ENCODE measurements at places on chromosomes 7 and 10. TPM values are rescaled to one million over a fixed set of nuclear protein-coding genes. Genes with fewer than 3 reads are reported as not detected.

The FAM20C gene
- total RNA-seq: 1.2 TPM

The PLEKHS1 gene
- 0.90 TPM for total RNA-seq

The DENND2A gene
- 0.12 TPM for total RNA-seq

The THSD7A gene
- 8.6 TPM for total RNA-seq

The TMEM229A gene
- not detected for total RNA-seq

The BLNK gene
- total RNA-seq: 0.66 TPM

DNA sequence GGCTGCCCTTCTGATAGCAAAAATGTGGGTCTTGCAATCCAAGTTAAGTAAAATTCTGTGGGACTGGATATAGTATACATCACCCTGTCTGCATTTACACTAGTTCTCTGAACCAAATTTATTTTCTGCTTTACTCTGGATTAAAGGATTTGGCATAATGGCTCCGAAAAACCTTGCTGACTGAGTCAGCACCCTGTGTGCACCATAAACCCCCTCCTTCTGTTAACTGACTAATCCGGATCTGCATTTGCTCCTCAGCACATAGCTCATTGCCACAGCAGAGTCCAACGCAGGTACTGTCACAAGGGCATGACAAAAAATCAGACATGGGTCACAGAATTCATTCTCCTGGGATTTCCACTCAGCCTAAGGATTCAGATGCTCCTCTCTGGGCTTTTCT lies 1.3 kb downstream of the OR2A5 start:
- H3K36me3 ChIP-seq: no peaks in the 10 kb centered on the region
- H3K4me1 ChIP-seq: no peaks in the 10 kb centered on the region
- no peaks in the 10 kb centered on the region for H3K27me3 ChIP-seq
- no peak overlapping the region for H3K4me3 ChIP-seq
- H3K27ac ChIP-seq: no peak overlapping the region
- DNase-seq: no peak

- no peaks in the 10 kb centered on the region for H3K27me3 ChIP-seq
- no peaks in the 10 kb centered on the region for H3K36me3 ChIP-seq
- no peak overlapping the region for H3K4me3 ChIP-seq
- no peak for DNase-seq
Observed at GRCh38 chr10:21238717-21239116, 286.8 kb downstream of the SKIDA1 start.

DNA sequence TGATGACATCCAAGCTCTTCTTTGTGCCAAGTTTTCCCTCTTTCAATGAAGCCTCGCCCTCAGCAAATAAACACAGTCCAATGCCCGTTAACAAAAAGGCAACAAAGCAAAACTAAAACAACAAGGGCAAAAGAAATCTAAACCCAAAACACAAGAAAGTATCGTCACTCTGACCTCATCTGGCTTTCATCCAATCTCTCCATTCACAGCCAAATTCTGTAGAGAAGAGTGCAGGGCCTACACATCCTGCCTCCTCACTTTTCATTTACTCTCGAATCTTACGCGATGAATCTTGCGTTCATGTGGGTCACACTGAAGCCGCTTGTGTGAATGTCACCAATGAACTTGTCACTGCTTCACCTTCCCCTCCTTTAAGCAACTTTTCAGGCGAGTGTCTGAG lies 15.9 kb upstream of the AKR1E2 start:
- no peaks in the 10 kb centered on the region for H3K36me3 ChIP-seq
- no peaks in the 10 kb centered on the region for H3K27me3 ChIP-seq
- peaks cover 2% of the 10 kb centered on the region for H3K4me1 ChIP-seq
- no peak for DNase-seq
- H3K27ac ChIP-seq: no peak overlapping the region

DNA sequence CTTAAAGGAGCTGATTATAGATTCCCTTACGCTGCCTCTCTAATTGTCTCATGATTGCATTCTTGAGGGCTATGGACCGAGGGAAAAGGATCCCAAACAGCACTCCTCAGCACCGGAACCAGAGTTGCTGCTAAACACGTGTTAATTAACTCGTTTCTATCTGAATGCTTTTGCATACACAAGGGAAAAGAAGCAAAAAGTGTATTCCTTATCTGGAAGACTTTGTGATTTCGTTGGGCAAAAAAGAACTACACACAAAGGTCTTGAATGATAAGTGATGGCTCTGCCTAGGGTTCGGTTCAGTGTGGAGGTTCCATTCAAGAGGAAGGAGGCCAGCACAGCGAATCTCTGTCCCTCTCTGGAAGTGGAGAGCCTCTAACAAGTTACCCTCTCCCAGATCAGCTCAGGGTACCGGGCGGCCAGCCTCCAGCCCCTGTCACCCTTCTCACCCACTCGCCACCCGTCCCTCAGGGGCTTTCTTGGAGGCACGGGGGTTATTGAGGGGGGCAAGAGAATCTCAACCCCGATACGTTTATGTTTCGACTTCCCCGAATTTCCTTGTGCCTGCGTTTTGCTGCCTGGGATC lies 515 bp upstream of the SLC4A2 start:
- H3K27ac ChIP-seq: peak overlapping the region; percentile 90
- no peaks in the 10 kb centered on the region for H3K27me3 ChIP-seq
- H3K4me1 ChIP-seq: peaks cover 37% of the 10 kb centered on the region
- DNase-seq: no peak

- no peak overlapping the region for H3K4me3 ChIP-seq
- no peak for DNase-seq
- peaks cover 12% of the 10 kb centered on the region for H3K4me1 ChIP-seq
- peaks cover 46% of the 10 kb centered on the region for H3K27me3 ChIP-seq
Observed at GRCh38 chr7:120856621-120857352, 1.2 kb downstream of the TSPAN12 start.

GRCh38 chr10:102384606-102385429 lies 10.7 kb upstream of the NFKB2 start:
- no peaks in the 10 kb centered on the region for H3K4me1 ChIP-seq
- no peak overlapping the region for H3K27ac ChIP-seq
- no peak for DNase-seq

GRCh38 chr7:95798401-95798930 lies 26.1 kb downstream of the DYNC1I1 start:
- H3K27ac ChIP-seq: no peak overlapping the region
- H3K4me3 ChIP-seq: no peak overlapping the region
- no peaks in the 10 kb centered on the region for H3K4me1 ChIP-seq
- no peaks in the 10 kb centered on the region for H3K27me3 ChIP-seq

- H3K4me3 ChIP-seq: no peak overlapping the region
- no peaks in the 10 kb centered on the region for H3K27me3 ChIP-seq
- H3K4me1 ChIP-seq: no peaks in the 10 kb centered on the region
- H3K36me3 ChIP-seq: peaks cover 23% of the 10 kb centered on the region
- no peak overlapping the region for H3K27ac ChIP-seq
Observed at GRCh38 chr10:101643546-101643945, 51.4 kb downstream of the FBXW4 start.

DNA sequence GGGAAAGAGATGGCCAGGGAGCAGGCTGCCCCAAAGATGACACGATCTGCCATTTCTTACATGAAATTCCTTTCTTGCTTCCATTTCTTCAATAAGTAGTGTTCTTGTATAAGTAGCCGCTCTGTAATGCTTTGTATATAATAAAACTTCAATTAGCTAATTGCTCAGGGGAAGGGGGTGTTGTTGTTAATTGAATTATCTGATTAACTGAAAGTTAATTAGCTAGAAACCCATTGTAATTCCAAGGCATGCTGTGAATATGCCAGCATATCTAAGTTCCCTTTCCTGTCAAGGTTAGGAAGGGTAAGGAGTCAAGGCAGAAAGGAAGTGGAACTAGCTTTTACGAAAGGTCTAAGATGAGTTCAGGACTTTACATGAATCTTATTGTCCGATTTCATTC lies 765.9 kb downstream of the TYW1 start:
- no peak overlapping the region for H3K27ac ChIP-seq
- no peak overlapping the region for H3K4me3 ChIP-seq
- no peaks in the 10 kb centered on the region for H3K4me1 ChIP-seq
- no peaks in the 10 kb centered on the region for H3K36me3 ChIP-seq
- DNase-seq: no peak

GRCh38 chr7:87543623-87544022 lies 57.1 kb downstream of the ABCB1 start:
- H3K36me3 ChIP-seq: peaks cover 57% of the 10 kb centered on the region
- no peak overlapping the region for H3K4me3 ChIP-seq
- H3K4me1 ChIP-seq: no peaks in the 10 kb centered on the region
- H3K27me3 ChIP-seq: no peaks in the 10 kb centered on the region
- no peak for DNase-seq
- no peak overlapping the region for H3K27ac ChIP-seq

DNA sequence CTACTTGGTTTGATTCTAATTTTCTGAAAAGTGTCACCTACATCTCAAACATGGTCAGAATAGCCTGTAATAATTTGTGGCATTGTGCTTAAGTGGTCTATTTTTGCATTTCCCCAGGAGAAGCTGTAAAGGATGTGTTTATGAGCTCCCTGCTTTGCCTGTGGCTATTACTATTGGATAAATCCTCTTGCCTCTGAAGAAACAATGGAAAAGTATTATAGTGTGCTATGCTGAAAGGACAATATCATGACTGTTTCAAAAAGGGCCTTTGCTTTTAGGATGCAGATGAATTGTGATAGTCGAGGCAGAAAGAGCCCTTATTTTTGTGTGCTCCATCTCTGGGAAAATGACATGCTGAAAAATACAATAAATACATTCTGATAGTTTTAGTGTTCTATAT lies 94.1 kb upstream of the ARMC3 start:
- no peak for DNase-seq
- no peak overlapping the region for H3K27ac ChIP-seq
- H3K4me3 ChIP-seq: no peak overlapping the region

DNA sequence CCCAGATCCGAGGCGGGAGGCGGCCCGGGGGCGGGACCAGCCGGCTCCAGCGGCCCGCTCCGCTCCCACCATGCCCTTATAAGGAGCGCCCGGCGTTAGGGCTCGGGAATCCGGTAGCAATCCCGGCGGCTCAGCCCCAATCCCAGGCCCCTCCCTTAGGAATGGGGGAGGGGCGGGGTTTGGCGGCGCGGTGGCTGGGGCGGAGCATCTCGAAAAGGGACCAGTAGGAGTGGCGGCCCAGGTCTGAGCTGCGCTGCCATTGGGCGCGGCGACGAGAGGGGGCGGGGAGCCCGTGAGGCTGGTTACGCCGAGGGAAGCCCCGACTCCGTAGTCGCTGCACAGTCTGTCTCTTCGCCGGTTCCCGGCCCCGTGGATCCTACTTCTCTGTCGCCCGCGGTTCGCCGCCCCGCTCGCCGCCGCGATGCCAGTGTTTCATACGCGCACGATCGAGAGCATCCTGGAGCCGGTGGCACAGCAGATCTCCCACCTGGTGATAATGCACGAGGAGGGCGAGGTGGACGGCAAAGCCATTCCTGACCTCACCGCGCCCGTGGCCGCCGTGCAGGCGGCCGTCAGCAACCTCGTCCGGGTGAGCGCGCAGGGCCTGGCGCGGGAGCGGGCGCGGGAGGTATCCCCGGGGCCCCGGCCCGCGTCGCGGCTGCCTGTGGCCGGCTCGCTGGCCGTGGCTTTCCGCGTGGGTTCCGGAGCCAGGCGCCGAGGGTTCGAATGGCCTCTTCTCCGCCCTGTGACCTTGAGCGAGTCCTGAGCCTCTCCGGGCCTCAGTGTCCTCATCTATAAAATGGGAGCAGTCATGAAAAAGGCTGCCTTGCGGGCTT lies at the start of gene VCL:
Gene VCL, plus strand, starts transcription at position 330 of the 836 bp plus-strand sequence. Its CDS starts 92 bp downstream, at position 422.
- peaks cover 5% of the 10 kb centered on the region for H3K36me3 ChIP-seq
- H3K27me3 ChIP-seq: no peaks in the 10 kb centered on the region
- H3K4me1 ChIP-seq: peaks cover 23% of the 10 kb centered on the region
- peak within 1 kb of the TSS; percentile 70 for H3K27ac ChIP-seq
